Stomach (tissue), 19 donors: ENCODE measurements at places on chromosomes 2 and 18. TPM values are rescaled to one million over a fixed set of nuclear protein-coding genes. Genes with fewer than 3 reads are reported as not detected.
A peak's percentile ranks its signal among the peaks of the same experiment; 100 is the strongest.

GRCh38 chr2:190996947-190997346, 17.0 kb downstream of the STAT1 start:
- H3K4me3 ChIP-seq: no peak overlapping the region
- H3K27ac ChIP-seq: no peak overlapping the region
- DNase-seq: no peak
- peaks cover 100% of the 10 kb centered on the region for H3K36me3 ChIP-seq
- H3K27me3 ChIP-seq: no peaks in the 10 kb centered on the region

- H3K27ac ChIP-seq: no peak overlapping the region
- H3K4me1 ChIP-seq: peaks cover 12% of the 10 kb centered on the region
- peaks cover 8% of the 10 kb centered on the region for H3K36me3 ChIP-seq
- H3K4me3 ChIP-seq: peak overlapping the region; percentile 3
- DNase-seq: no peak
Measured at GRCh38 chr2:215430528-215431187, 5.2 kb downstream of the FN1 start.

GRCh38 chr2:241302759-241303651, 12.5 kb downstream of the HDLBP start:
- peaks cover 72% of the 10 kb centered on the region for H3K4me1 ChIP-seq
- peak overlapping the region; percentile 17 for H3K27ac ChIP-seq
- peak; percentile 55 for DNase-seq
- no peaks in the 10 kb centered on the region for H3K36me3 ChIP-seq

GRCh38 chr2:33247365-33247764, 229.1 kb upstream of the RASGRP3 start:
- no peaks in the 10 kb centered on the region for H3K27me3 ChIP-seq
- no peak for DNase-seq
- no peak overlapping the region for H3K27ac ChIP-seq
- peaks cover 12% of the 10 kb centered on the region for H3K4me1 ChIP-seq
- no peaks in the 10 kb centered on the region for H3K36me3 ChIP-seq
- no peak overlapping the region for H3K4me3 ChIP-seq

- no peak overlapping the region for H3K4me3 ChIP-seq
- H3K27me3 ChIP-seq: no peaks in the 10 kb centered on the region
- DNase-seq: no peak
- H3K27ac ChIP-seq: no peak overlapping the region
Measured at GRCh38 chr2:234885118-234885517, 66.7 kb upstream of the SH3BP4 start.

GRCh38 chr2:22957446-22957845, 427.5 kb upstream of the KLHL29 start:
- no peak for DNase-seq
- no peaks in the 10 kb centered on the region for H3K27me3 ChIP-seq
- H3K4me1 ChIP-seq: no peaks in the 10 kb centered on the region
- no peaks in the 10 kb centered on the region for H3K36me3 ChIP-seq

GRCh38 chr2:12718015-12718671, 1.4 kb downstream of the TRIB2 start:
- DNase-seq: peak; percentile 71
- peak overlapping the region; percentile 75 for H3K4me3 ChIP-seq
- H3K4me1 ChIP-seq: peaks cover 48% of the 10 kb centered on the region
- peak overlapping the region; percentile 95 for H3K27ac ChIP-seq
- H3K36me3 ChIP-seq: no peaks in the 10 kb centered on the region
- H3K27me3 ChIP-seq: peaks cover 14% of the 10 kb centered on the region

GRCh38 chr2:110813896-110814295, 81.5 kb downstream of the ACOXL start:
- DNase-seq: no peak
- no peak overlapping the region for H3K27ac ChIP-seq
- H3K36me3 ChIP-seq: no peaks in the 10 kb centered on the region
- H3K4me1 ChIP-seq: peaks cover 6% of the 10 kb centered on the region
- H3K4me3 ChIP-seq: no peak overlapping the region
- H3K27me3 ChIP-seq: no peaks in the 10 kb centered on the region

- no peak for DNase-seq
- no peak overlapping the region for H3K27ac ChIP-seq
- H3K4me3 ChIP-seq: no peak overlapping the region
Measured at GRCh38 chr2:236675526-236675925, 105.9 kb downstream of the ACKR3 start.

- H3K36me3 ChIP-seq: no peaks in the 10 kb centered on the region
- no peak overlapping the region for H3K27ac ChIP-seq
- no peak for DNase-seq
- H3K27me3 ChIP-seq: no peaks in the 10 kb centered on the region
- H3K4me3 ChIP-seq: no peak overlapping the region
Measured at GRCh38 chr2:144936442-144936841, 416.5 kb upstream of the ZEB2 start.

- no peaks in the 10 kb centered on the region for H3K36me3 ChIP-seq
- no peak overlapping the region for H3K4me3 ChIP-seq
- H3K4me1 ChIP-seq: no peaks in the 10 kb centered on the region
- no peaks in the 10 kb centered on the region for H3K27me3 ChIP-seq
Measured at GRCh38 chr2:8296306-8296705, 385.6 kb upstream of the ID2 start.

The GATA6 gene
- polyA plus RNA-seq: 31.1 TPM

The CHRNG gene
- not detected for polyA plus RNA-seq

The CAB39 gene
- 36.9 TPM for polyA plus RNA-seq

The LYPD1 gene
- 1.1 TPM for polyA plus RNA-seq

The RND3 gene
- polyA plus RNA-seq: 34.1 TPM
